ENCODE measurements at places on chromosomes 11 and 22. TPM values are rescaled to one million over a fixed set of nuclear protein-coding genes. Genes with fewer than 3 reads are reported as not detected.
A peak's percentile ranks its signal among the peaks of the same experiment; 100 is the strongest.

GRCh38 chr11:29018631-29019030 is 910.4 kb downstream of the METTL15 start:
- no peaks in the 10 kb centered on the region for H3K27me3 ChIP-seq
- H3K27ac ChIP-seq = no peak overlapping the region
- no peak overlapping the region for H3K4me3 ChIP-seq
- DNase-seq = no peak
- H3K4me1 ChIP-seq = no peaks in the 10 kb centered on the region

DNA sequence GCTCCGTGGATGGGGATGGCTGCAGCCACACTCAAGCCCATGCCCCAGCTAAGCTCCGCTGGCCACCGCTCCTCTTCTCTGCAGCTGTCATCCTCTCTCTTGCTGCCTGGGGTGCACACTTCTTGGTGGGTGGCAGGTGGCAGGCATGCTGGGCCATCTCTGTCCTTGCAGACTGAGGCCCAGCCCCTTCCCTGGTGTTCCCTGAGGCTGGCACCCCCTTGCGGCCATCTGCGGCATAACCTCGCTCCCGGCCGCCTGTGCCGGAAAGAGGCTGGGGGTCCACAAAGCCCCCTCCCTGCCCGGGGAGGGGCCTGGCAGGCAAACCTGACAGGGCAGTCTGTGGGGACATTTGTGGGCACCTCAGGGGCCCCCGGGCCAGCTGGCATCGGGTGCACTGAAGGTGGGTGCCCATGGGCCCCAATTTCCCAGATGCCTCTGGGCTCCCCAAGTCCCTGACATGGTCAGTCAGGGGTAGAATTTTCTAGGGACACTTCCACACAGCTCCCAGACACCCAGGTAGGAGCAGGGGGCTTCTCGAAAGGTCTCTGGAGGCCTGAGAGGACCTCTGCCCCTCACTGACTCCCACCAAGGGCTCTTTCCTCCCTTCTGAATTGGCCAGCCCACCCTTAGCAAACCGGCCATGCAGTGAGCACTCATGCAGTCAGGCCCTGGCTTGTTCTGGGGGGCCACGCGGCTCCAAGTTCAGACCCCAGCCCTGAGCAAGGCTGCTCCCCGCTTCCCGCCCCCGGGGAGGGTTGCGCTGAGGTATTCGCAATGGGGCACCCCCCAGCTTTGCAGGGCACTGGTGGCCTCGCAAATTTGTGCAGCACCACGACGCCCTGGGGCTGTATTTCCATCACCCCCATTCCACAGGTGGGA is 23.5 kb upstream of the TH start:
- peak; percentile 76 for DNase-seq
- no peaks in the 10 kb centered on the region for H3K36me3 ChIP-seq
- H3K4me1 ChIP-seq = no peaks in the 10 kb centered on the region

GRCh38 chr11:16603890-16604793 is 134.3 kb upstream of the C11orf58 start:
- H3K27me3 ChIP-seq = peaks cover 65% of the 10 kb centered on the region
- DNase-seq = peak; percentile 45
- no peaks in the 10 kb centered on the region for H3K36me3 ChIP-seq
- H3K4me1 ChIP-seq = 0 out of 2 replicates have a peak, but pooled peaks cover 2% of the 10 kb centered on the region

DNA sequence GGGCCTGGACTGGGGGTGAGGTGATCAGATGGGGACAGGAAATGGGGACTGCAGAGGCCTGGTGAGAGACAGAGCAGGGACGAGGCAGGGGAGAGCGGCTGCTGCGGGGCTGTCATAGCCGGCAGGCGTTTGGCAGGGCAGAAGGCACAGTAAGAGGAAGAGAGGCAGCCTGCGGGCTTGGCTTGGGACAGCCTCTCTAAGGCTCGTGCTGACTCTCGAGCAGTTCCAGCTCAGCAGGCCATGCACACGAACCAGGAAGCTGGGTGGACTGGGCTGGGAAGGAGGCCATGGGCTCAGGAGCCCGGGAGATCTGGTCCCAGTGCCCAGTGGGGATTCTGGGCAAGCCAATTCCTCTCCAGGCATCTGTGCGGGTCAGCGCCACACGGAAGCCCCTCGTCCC is 19.6 kb upstream of the EIF3D start:
- H3K4me3 ChIP-seq = no peak overlapping the region
- H3K27me3 ChIP-seq = peaks cover 3% of the 10 kb centered on the region
- H3K4me1 ChIP-seq = no peaks in the 10 kb centered on the region
- no peak overlapping the region for H3K27ac ChIP-seq
- H3K36me3 ChIP-seq = no peaks in the 10 kb centered on the region

- no peaks in the 10 kb centered on the region for H3K4me1 ChIP-seq
- no peak for DNase-seq
- H3K27me3 ChIP-seq = no peaks in the 10 kb centered on the region
- H3K36me3 ChIP-seq = no peaks in the 10 kb centered on the region
- no peak overlapping the region for H3K27ac ChIP-seq
- H3K4me3 ChIP-seq = no peak overlapping the region
These were observed 36.9 kb upstream of the WT1 start for GRCh38 chr11:32472226-32472625.

DNA sequence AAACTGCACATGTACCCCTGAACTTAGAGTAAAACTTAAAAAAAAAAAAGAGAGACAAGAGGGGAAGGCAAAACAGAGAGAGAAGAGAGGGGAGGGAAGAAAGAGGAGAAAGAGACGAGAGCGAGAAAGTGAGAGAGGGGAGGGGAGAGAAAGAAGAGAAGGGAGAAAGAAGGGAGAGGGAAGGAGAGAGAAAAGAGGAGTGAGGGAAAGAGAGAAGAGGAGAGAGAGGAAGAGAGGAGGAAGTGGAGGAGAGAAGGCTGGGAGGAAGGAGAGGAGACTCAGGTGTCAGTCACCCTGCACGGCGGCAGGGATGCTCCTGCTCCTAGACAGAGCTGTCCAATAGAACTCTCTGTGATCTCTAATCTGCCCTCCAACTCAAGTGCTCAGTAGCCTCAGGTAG is 248.3 kb downstream of the MIAT start:
- no peaks in the 10 kb centered on the region for H3K36me3 ChIP-seq
- no peak overlapping the region for H3K4me3 ChIP-seq
- H3K4me1 ChIP-seq = no peaks in the 10 kb centered on the region
- H3K27ac ChIP-seq = no peak overlapping the region

GRCh38 chr11:106218106-106218505 is 140.6 kb downstream of the AASDHPPT start:
- no peaks in the 10 kb centered on the region for H3K27me3 ChIP-seq
- no peak overlapping the region for H3K4me3 ChIP-seq
- no peak for DNase-seq
- no peak overlapping the region for H3K27ac ChIP-seq
- H3K36me3 ChIP-seq = peaks cover 10% of the 10 kb centered on the region

GRCh38 chr11:76624500-76625379 is 45.8 kb downstream of the LRRC32 start:
- no peaks in the 10 kb centered on the region for H3K4me1 ChIP-seq
- H3K27me3 ChIP-seq = no peaks in the 10 kb centered on the region
- no peak for DNase-seq
- H3K27ac ChIP-seq = no peak overlapping the region
- H3K36me3 ChIP-seq = no peaks in the 10 kb centered on the region

GRCh38 chr11:44319170-44319551 is 9.2 kb upstream of the ALX4 start:
- no peaks in the 10 kb centered on the region for H3K36me3 ChIP-seq
- no peak overlapping the region for H3K27ac ChIP-seq
- H3K4me3 ChIP-seq = peak overlapping the region; percentile 51
- peaks cover 99% of the 10 kb centered on the region for H3K27me3 ChIP-seq

DNA sequence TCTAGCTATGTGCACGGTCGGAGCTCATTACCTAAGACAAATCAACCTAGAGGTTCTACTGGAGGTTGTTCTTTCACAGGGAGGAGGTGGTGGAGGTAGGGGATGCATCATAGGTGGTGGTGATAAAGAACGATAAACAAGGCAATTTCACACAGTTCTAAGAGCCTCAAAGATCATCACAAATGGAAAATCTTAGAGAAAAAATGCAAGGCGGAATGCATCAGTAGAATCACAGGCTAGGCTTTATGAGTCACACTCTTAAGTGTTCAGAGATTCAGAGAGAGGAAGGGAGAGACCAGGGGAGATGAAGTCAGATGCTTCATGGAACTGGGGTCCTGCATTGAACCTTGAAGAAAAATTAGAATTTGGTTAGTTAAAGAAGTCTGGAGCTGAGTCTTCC is 58.3 kb downstream of the TMPRSS5 start:
- no peaks in the 10 kb centered on the region for H3K27me3 ChIP-seq
- no peak overlapping the region for H3K4me3 ChIP-seq
- H3K4me1 ChIP-seq = no peaks in the 10 kb centered on the region
- no peak for DNase-seq
- peaks cover 7% of the 10 kb centered on the region for H3K36me3 ChIP-seq
- H3K27ac ChIP-seq = no peak overlapping the region

DNA sequence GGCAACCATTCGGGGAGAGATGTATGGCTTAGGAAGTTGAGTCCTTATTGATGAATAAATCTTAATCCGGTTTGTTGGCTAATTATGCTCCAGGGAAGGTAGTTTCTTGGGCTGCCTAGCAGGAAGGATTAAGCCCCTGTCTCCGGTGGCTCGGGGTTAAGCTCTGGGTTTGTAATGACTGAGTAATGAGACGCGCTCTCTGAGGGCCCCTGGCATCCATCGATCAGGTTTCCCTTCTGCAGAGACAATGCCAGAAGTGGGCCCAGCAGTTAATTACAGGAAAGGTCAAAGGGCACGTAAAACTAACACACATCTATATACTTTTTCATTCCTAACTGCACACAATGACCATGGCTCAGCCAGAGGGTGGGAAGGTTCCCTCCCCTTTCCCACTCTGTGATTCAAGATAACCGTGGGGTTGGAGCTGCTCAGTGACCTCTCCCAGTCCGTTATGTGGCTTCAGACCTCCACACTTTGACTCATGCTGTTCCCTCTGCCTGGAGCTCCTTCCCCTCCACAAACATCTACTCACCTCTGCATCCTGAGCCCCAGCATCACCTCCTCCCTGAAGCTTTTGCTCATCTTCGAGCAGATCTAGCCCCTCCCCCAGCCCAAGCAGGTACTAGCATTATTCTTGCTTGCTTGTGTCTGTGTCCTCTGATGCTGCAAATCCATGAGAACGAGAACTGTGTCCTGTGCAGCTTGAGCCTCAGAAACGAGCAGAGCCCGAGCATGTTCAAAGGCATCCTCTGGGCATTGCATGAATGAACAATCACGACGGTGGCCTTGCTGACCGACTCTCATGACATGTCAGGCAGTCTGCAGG is 16.6 kb downstream of the SCUBE1 start:
- H3K36me3 ChIP-seq = no peaks in the 10 kb centered on the region
- no peaks in the 10 kb centered on the region for H3K4me1 ChIP-seq
- H3K27ac ChIP-seq = no peak overlapping the region
- H3K27me3 ChIP-seq = no peaks in the 10 kb centered on the region
- DNase-seq = no peak
- H3K4me3 ChIP-seq = peak overlapping the region; percentile 3

DNA sequence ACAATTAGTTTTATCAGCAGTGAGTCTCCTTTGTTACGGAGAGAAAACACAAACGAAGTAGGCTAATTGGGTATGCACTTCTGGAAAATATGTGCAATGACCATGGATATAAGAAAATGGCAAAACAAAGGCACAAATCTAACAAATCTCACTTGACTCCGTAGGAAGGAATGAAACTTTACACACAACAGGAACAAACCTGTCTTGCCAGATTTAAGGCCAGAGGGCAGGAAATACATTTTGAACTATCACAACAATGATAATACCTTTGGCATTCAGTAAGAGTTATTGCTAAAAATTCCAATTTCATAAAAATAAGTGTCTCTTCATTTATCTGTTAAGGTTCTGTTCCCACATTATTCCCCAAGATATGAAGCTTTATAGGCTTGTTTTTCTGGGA is 36.6 kb downstream of the SLC25A17 start:
- H3K27me3 ChIP-seq = no peaks in the 10 kb centered on the region
- peaks cover 35% of the 10 kb centered on the region for H3K36me3 ChIP-seq
- no peak overlapping the region for H3K4me3 ChIP-seq

- no peak overlapping the region for H3K27ac ChIP-seq
- DNase-seq = no peak
These were observed 30.2 kb upstream of the SWAP70 start for GRCh38 chr11:9633679-9634078.

GRCh38 chr11:41458154-41458553 is 1.3 kb downstream of the LRRC4C start:
- H3K4me1 ChIP-seq = peaks cover 7% of the 10 kb centered on the region
- H3K27ac ChIP-seq = peak overlapping the region; percentile 20
- no peaks in the 10 kb centered on the region for H3K36me3 ChIP-seq
- no peak overlapping the region for H3K4me3 ChIP-seq
- H3K27me3 ChIP-seq = no peaks in the 10 kb centered on the region
- DNase-seq = no peak

GRCh38 chr11:20634781-20635180 is 34.6 kb upstream of the NELL1 start:
- peaks cover 2% of the 10 kb centered on the region for H3K4me1 ChIP-seq
- H3K27ac ChIP-seq = no peak overlapping the region
- no peak overlapping the region for H3K4me3 ChIP-seq
- H3K27me3 ChIP-seq = no peaks in the 10 kb centered on the region

DNA sequence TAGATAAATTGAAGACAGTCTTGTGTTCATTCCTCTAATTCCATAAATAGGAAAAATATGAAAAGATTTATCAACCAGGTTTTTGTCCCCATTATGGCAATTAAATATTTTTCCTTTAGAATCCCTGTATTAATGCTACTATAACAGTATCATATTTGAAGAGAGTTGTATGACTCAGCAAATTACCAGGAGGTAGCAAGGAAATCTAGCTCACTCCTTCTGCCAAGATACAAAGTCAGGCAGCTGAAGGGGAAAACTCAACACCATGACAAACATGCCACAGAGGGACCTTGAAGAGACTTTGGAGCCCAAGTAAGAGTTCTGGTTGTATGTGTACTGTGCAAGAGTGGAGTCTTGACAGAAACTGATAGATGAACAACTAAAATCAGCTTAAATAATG is 143.3 kb downstream of the GUCY1A2 start:
- DNase-seq = no peak
- H3K4me1 ChIP-seq = no peaks in the 10 kb centered on the region
- no peak overlapping the region for H3K4me3 ChIP-seq
- no peak overlapping the region for H3K27ac ChIP-seq
- no peaks in the 10 kb centered on the region for H3K36me3 ChIP-seq

DNA sequence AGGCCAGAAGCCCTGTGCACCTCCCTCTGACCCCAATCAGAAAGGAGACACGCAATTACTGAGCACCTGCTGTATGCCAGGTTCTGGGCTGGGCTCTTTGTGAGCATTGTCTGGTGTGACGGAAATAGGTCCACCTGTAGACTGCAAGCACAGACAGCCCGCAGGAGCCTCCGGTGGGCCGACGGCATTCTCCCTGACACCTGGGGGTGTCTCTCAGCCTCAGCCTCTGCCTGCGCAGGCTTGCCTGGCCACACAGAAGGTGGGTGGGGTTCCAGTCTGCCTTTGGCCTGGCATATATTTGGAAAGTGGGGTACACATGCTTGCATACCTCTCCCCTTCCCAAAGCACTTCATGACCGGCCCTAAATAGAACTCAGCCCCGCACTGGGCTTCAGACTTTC is 129.3 kb downstream of the BUD13 start:
- no peak for DNase-seq
- H3K4me3 ChIP-seq = no peak overlapping the region
- no peak overlapping the region for H3K27ac ChIP-seq
- no peaks in the 10 kb centered on the region for H3K27me3 ChIP-seq
- no peaks in the 10 kb centered on the region for H3K36me3 ChIP-seq

- H3K27ac ChIP-seq = no peak overlapping the region
- H3K36me3 ChIP-seq = peaks cover 13% of the 10 kb centered on the region
- no peaks in the 10 kb centered on the region for H3K27me3 ChIP-seq
- no peak overlapping the region for H3K4me3 ChIP-seq
- H3K4me1 ChIP-seq = no peaks in the 10 kb centered on the region
- no peak for DNase-seq
These were observed 383.2 kb downstream of the METTL15 start for GRCh38 chr11:28491431-28491830.

FAM180B gene
- 0.31 TPM for total RNA-seq

CHRM1 gene
- total RNA-seq = not detected

MMP8 gene
- total RNA-seq = not detected

CRYBA4 gene
- total RNA-seq = 0.52 TPM

ACR gene
- total RNA-seq = not detected

TSSK2 gene
- not detected for total RNA-seq
